ENCODE measurements at places on chromosomes 5 and 9. TPM values are rescaled to one million over a fixed set of nuclear protein-coding genes. Genes with fewer than 3 reads are reported as not detected.

Gene C7
- not detected for total RNA-seq

Gene IFNA8
- total RNA-seq: not detected

Gene GRXCR2
- not detected for total RNA-seq

Gene ROR2
- total RNA-seq: 43.0 TPM

Gene PCDHB8
- total RNA-seq: 1.1 TPM

Gene ASS1
- total RNA-seq: 219 TPM

Gene ADGRV1
- total RNA-seq: 0.99 TPM

Gene GTF3C5
- 65.1 TPM for total RNA-seq

Gene TAF11L6
- total RNA-seq: not detected

Gene CLTA
- total RNA-seq: 260 TPM

Gene DBH
- total RNA-seq: not detected

Gene INSL4
- total RNA-seq: not detected

Gene SEC61B
- 148 TPM for total RNA-seq

Gene PCDHA8
- 1.9 TPM for total RNA-seq

Gene CYFIP2
- total RNA-seq: 26.4 TPM

Gene PCDHB7
- 1.2 TPM for total RNA-seq

Gene SPINK13
- not detected for total RNA-seq

Gene PDZD2
- total RNA-seq: 2.3 TPM

Gene RRAGA
- total RNA-seq: 110 TPM

Gene TPRN
- total RNA-seq: 19.8 TPM

Gene TRIM36
- 11.1 TPM for total RNA-seq

Gene PIP5KL1
- total RNA-seq: 2.9 TPM

Gene PANK3
- 73.3 TPM for total RNA-seq

Gene PCDHA9
- 1.7 TPM for total RNA-seq

Gene GAPT
- total RNA-seq: not detected

Data from osteocyte (in vitro differentiated cells).